NCI-H1092 (cell line): ENCODE measurements at places on chromosomes 2 and 18.
A peak's percentile ranks its signal among the peaks of the same experiment; 100 is the strongest.

- DNase-seq, result no peak
Observed at GRCh38 chr2:28161466-28161865, 231.2 kb upstream of the FOSL2 start.

DNA sequence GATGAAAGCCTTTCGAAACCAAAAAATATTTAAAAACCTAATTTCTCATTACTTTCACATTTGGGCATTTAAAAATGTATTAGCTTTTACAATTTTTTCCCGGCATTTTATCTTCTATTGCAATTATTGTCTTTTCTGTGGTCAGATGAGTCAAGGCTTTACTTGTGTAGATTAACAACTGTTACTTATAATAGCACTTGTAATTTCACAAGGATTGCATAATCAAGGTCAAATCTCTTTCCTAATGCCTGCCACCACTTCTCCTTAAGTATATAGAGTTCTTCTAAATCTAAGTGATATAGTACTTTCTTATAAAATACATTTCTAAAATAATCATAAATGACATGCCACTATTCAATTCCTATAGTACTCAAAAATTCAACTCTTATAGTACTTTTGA, 67.2 kb downstream of the SLC8A1 start:
- DNase-seq, result no peak

DNA sequence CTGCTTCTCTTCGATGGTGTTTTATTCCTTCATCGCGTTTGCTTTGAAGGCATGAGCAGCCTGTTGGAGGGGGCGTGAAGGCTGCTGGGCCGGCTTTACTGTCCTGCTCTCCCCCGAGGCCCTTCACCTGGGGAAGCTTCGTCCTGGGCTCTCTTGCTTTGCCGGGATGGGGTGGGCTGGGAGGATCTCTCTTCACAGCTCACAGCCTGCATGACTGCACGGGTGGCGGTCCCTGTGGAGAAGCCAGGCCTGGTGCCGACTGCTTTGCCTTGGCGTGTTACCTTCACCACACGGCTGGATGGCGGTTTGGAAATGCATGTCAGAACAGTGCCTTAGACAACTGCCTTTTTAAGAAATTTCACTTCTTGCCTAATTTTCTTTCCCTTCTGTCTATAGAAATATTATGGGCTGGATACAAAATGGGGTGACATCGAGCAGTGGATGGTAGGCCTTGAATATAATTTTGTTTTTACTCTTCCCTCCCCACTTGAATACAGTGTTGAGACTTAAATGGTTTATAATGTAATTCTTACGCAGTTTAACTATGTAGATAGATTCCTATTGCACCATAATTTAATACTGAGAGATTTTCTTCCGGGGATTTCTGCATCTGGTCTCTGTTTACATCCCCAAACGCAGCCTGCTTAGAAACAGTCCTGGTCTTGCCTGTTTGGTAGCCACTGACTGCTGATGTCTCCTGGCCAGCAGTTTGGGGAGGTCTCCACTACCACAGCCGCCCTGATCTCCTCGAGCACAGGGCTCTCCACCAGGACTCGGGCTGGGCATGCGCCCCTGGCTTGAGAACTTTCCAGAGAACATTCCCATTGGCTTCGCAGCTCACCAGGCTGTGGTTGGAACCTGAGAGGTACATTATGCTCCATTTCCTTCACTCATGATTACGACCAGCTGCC, 81.0 kb upstream of the RBM44 start:
- no peak for DNase-seq

GRCh38 chr2:7866825-7867224, 815.0 kb upstream of the ID2 start:
- no peak for DNase-seq

GRCh38 chr2:2743164-2743571, 412.1 kb upstream of the MYT1L start:
- peak; percentile 7 for DNase-seq

- DNase-seq, result peak; percentile 16
Observed at GRCh38 chr18:72056171-72056570, 488.0 kb downstream of the CBLN2 start.

GRCh38 chr2:64757126-64757525, 103.4 kb upstream of the SERTAD2 start:
- no peak for DNase-seq

- no peak for DNase-seq
Observed at GRCh38 chr2:31088504-31089195, 49.6 kb downstream of the GALNT14 start.

DNA sequence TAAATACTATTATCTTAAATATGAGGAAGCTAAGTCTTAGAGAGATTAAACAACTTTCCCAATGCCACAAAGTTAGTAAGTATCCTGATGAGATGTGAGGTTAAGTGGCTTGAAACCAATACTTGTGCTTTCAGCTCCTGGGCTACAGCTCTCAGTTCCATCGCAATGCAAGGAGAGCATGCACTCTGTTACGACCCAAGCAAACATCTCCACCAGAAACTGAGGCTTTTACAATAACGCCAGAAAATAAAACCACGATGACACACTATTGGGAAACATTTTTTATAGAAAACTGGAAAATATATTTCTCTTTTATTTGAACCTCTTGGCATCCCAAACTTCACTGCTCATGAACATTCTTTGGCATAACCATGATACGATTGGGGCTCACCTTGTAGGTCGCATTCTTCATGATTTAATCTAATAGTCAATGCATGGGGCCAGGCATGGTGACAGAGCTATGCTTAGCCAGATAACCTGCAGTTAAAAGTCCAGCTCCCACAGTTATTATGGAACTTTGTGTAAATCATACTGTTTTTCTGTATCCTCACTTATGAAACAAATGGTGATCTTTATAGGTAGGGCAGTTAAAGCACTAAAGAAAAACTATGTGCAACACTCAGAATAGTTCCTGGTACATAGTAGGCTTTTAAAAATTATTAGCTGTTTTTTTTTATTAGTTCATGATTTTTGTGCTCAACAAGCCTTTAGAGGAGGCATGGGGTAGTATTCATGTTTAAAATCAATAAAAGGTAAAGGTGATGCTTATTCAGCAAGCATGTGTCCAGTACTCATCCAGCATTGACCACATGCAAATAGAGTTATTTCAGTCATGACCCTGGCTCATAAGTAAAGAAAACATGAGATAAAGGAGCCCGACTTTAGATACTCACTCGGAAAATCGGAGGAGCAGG, 238.3 kb upstream of the TRIB2 start:
- no peak for DNase-seq

DNA sequence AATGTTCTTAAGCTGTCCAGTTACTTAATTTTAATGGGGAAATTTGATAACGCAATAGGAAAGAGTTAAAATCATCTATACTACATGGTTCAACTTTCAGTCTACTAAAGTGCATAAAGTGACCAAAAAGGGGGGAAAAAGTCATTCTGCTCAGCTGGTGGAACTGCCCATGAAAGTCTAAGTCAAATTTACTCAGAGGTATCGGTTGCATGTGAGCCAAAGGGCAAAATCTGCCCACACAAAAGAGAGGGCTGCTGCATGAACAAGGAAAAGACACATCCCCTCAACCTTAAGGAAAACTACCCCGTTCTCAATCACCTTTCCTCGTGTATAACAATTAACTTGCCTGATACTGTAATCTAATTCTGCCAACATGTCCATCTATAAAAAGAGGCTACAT, 126.1 kb downstream of the TCF4 start:
- DNase-seq, result no peak

- no peak for DNase-seq
Observed at GRCh38 chr2:162172802-162173370, 20.8 kb upstream of the GCG start.

DNA sequence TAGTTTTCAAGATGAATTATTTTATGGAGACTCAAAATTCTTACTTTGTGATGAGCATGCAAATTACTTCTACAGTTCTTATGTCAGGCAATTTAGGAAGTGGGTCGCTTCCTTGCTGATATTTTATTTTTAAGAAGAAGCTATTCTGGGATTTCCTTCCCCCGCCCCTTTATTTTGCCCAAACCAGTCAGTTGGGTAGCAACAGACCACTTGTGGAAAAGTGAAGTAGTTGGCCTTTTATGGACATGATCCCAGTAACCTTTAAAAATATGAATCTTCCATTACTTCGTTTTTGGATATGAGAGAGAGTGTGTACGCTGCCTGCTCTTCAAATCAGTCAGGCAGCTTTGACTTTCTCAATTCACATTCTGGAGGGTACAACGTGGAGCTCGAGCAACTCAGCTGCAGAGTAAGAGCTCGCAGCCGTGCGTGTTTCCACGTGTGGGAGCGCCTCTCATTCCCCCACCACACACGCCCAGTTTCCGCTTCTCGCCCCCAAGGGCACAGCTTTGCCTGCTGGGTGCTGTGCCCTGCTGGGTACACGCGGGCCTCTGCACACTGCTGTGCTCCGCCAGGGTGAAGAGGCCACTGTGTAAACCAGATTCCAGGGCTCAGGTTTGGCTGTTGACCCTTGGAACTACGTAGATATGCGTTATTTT, 92.6 kb downstream of the ITGB1BP1 start:
- no peak for DNase-seq

GRCh38 chr2:102657770-102658169, 38.4 kb downstream of the SLC9A2 start:
- DNase-seq, result no peak

DNA sequence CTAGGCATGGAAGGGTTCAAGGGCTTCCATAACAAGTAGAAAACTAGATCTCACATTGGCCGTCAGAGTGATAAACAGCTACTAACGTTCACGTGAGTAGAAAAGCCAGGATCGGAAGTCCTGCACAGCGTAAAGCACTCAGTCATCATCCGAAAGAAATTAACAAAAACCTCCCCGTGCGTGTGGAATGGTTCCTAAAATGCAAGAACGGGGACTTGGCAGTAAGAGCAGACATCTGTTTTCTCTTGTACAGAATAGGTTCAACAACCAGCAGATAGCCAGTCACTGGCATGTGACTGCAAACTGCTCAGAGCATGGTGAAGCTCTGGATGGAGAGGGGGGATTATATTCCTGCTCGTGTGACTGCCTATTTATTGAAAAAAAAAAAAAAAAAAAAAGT, 106.9 kb upstream of the ITGB6 start:
- no peak for DNase-seq

GRCh38 chr2:15556311-15556930, 4.7 kb downstream of the NBAS start:
- no peak for DNase-seq

GRCh38 chr18:32896776-32897547, 124.1 kb upstream of the KLHL14 start:
- DNase-seq, result no peak

GRCh38 chr2:85278361-85278760, 49.4 kb downstream of the TGOLN2 start:
- no peak for DNase-seq

GRCh38 chr18:22349966-22350365, 67.7 kb downstream of the CTAGE1 start:
- no peak for DNase-seq

DNA sequence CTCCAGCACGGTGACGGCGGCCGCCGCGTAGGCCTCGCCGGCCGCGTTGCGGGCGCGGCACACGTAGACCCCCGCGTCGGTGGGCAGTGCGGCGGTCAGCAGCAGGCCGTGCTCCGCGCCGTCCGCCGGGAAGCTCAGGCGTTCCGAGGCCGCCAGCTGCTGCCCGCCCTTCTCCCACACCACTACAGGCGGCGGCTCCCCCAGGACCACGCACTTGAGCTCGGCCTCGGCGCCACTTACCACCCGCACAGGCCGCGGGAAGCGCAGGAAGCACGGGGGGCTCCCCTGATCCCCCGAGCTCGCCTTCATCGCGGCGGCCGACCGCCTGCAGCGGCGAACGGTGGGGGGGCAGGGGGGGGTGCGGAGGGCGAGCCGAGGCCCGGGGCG, 422 bp downstream of the OBSL1 start:
- no peak for DNase-seq

GRCh38 chr2:1655461-1655860, 88.9 kb downstream of the PXDN start:
- no peak for DNase-seq

- no peak for DNase-seq
Observed at GRCh38 chr18:50729986-50730385, 89.8 kb downstream of the MRO start.
